Stimulated activated CD8-positive, alpha-beta memory T cell treated with anti-CD3 and anti-CD28 coated beads, Interleukin-2, amount 100 ng/mL, for 48 hours (primary cell): ENCODE measurements at places on chromosomes 2 and 18.

DNA sequence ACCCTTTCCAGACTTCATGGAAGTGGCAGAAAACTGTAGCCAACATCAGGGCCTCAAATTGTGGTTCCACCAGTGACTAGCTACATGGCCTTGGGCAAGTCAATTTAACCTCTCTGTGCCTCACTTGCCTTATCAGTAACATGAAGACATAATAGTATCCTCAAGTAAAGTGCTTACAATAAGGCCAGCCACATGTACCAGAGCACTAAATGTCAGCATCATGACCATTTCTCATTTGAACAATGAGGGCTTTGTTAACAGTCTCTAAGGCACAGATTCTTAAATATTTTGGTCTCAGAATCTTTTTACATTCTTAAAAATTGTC lies 5.8 kb upstream of the KCMF1 start:
- DNase-seq, result no peak

DNA sequence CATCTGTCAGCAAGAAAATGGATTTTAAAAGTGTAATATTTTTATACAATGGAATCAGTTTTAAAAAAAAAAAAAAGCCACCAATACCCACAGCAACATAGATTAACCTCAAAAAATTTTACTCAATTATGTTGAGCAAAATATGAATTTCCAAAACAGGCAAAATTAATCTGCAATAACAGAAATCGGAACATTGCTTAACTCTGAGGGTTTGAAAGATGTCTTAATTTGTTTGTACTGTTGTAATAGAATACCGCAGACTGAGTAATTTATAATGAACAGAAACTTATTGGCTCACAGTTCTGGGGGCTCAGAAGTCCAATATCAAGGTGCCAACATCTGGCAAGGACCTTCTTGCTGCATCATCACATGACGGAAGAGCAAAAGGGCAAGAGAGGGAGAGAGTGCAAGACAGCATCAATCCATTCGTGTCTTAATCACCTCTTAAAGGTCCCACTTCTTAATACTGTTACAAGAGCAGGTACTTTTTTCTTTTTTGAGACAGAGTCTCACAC lies 31.8 kb upstream of the TNFAIP6 start:
- DNase-seq, result no peak

- DNase-seq, result no peak
These were observed 69.2 kb downstream of the FAM161A start for GRCh38 chr2:61784643-61785042.

DNA sequence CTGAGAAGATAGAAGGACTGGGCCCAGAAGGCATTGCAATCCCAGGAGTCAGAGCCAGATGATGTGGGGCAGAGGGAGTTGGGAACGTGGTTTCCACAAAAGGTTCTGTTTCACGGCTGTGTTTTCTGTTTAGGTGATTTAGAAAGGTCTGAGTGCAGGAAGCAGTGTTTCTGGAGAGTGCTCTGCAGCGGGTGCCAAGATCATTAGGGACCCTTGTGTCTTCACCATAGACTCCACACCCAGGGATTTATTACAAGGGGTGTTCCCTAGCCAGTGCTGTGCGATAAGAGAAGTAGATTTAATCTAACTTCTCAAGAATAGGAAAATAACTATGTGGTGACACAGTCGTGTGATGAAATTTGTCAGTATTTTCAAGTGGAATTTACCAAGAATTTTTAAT lies 221.1 kb upstream of the TPO start:
- no peak for DNase-seq

GRCh38 chr2:16125614-16126516 lies 185.5 kb downstream of the MYCN start:
- no peak for DNase-seq

- DNase-seq, result no peak
These were observed 318.5 kb downstream of the RAD51AP2 start for GRCh38 chr2:17199741-17200140.

- DNase-seq, result no peak
These were observed 276.3 kb downstream of the RND3 start for GRCh38 chr2:150211164-150211631.
